ENCODE measurements at places on chromosomes 5 and 9. TPM values are rescaled to one million over a fixed set of nuclear protein-coding genes. Genes with fewer than 3 reads are reported as not detected.
A peak's percentile ranks its signal among the peaks of the same experiment; 100 is the strongest.

Gene FBLL1
- 0.57 TPM for total RNA-seq

Gene CERCAM
- 126 TPM for total RNA-seq

Gene RORB
- 0.96 TPM for total RNA-seq

Gene ZNG1C
- total RNA-seq, result 38.6 TPM

Gene TRAF1
- total RNA-seq, result 25.7 TPM

Gene MSX2
- 2.9 TPM for total RNA-seq

Gene TLE1
- total RNA-seq, result 32.7 TPM

Gene TRIO
- 346 TPM for total RNA-seq

DNA sequence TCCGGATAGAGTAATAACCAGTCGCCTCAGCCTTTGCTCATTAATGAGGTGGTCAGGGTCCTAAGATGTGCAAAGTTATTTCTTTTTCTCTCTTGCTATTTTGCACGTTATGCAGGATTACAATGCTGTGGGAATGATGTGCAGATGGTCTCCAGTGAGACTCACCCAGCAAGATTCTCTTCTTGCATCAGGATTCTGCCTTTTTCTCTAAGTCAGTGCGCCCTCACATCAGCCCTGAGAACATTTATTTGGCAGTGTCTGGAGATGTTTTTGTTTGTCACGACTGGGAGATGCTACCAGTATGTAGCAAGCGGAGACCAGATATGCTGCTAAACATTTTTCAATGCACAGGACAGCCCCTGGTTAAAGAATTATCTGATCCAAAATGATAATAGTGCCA is 280.3 kb upstream of the WWC1 start:
- DNase-seq, result no peak

GRCh38 chr9:95065224-95065623 is 252.3 kb downstream of the FANCC start:
- DNase-seq, result peak; percentile 59

GRCh38 chr5:172838151-172838875 is 4.3 kb downstream of the ERGIC1 start:
- DNase-seq, result no peak

GRCh38 chr5:147479949-147480348 is 29.9 kb downstream of the DPYSL3 start:
- DNase-seq, result no peak

DNA sequence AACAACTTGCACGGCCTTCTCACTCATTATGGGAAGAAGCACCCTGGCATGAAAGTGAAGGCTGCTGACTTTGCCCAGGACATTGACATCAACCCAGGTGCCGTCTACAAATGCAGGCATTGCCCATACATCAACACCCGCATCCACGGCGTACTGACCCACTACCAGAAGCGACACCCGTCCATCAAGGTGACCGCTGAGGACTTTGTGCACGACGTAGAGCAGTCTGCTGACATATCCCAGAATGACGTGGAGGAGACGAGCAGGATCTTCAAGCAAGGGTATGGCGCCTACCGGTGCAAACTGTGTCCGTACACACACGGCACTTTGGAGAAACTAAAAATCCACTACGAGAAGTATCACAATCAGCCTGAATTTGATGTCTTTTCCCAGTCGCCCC is 65.4 kb downstream of the ZNF462 start:
- DNase-seq, result no peak

DNA sequence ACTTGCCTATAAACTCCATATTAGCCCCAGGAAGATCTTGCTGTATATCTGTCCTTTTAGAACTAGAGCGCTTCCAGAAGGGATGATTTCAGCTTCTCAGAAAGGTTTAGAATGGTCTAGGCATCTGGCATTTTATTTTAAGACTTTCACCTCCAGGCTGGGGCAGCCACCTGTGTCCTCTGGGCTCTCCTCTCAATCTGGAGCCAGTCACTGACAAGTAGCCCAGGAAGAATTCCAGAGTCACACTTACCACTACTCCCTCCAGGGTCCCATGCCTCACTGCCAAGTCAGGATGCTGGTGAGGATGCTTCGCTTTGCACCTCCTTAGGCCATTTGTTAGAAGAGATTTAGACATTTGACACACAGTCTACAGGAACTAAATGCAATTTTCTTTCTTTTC is 20.8 kb downstream of the B4GALT1 start:
- DNase-seq, result no peak

DNA sequence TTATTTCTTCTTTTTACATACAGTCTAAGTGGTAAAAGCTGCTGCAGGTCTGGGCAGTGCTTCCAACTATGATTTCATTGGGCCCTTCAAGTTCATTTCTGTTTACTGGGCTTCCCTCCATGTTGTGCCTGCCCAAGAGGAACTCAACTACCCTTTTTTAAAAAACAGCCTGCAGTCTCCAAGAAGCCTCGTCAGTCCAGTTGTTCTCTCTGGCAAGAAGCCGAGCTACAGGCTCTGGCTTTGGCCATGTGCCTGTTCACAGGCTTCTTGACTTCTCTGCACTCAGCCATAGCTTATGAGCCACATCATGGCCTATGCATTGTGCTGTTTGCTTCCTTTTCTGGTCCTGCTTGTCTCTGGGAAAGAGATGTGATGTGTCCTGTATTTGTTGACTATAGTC is 119.7 kb upstream of the PJA2 start:
- no peak for DNase-seq

DNA sequence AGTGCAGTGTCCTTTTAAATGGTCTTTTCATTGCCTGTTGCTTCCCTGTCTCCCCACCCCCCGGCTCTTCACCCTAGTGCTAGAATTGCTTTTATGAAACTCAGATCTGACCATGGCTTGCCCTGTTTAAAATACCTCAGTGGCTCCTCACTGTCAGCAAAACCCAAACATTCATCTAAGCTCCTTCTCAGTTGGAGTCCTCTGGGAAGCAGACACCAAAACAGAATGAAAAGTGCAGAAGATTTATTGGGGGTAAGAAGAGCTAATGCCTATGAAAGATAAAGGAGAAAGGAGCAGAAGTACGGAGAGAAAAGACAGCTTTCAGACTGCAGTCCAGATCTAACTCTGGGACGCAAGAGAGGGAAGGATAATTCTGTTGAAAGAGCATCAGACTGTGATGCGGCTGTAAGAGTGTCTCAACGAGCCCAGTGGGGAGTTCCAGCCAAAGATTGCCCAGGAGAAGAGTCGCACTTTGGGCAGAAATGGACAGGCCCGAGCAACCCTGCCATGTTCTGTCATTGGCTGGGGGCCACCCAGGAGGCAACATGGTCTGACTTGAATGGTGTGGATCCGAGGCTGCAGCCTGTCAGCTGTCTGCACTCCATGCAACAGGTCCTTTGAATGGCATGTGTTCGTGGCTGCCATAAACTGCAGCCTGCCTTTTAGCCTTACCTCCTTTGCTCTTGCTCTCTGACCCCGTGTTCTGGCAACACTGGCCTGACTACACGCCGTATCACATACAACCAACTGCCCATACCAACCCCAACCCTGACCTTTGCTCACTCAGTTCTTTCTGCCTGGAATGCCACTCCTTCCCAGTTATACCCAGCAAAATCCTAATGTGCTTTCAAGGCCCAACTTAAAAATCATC is 55.9 kb downstream of the IRF1 start:
- DNase-seq, result no peak
